Stimulated activated CD4-positive, alpha-beta T cell treated with anti-CD3 and anti-CD28 coated beads, TNF-alpha, amount 100 ng/mL, for 4 hours (primary cell): ENCODE measurements at places on chromosomes 6 and 20.

- DNase-seq = no peak
Measured at GRCh38 chr6:159061805-159062563, 17.2 kb upstream of the TAGAP start.

DNA sequence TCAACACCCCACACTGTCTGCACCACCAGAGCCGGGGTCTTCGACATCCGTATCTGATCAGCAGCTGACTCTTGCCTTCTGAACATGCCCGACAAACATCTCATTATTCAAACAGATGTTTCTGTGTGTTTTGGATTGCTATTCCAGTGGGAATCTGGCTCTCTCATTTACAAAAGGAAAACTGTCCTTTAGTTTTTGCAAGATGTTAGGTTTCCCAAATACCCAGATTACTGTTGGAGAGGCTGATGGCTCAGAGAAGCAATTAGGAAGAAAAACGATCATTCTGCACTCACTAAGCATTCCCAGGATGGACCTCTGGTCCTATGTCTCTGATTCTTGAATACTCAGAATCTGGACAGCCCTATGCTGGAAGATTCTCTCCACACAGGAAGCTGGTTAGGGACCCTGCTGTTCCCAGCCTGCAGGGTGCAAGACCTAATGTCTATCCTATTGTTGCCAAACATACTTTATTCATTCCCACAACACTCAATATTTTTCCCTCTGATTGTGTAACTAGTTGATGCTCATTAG, 532.9 kb downstream of the CDH26 start:
- DNase-seq = no peak

GRCh38 chr6:138297761-138298298, 79.5 kb upstream of the PBOV1 start:
- no peak for DNase-seq

GRCh38 chr6:21628160-21628559, 34.6 kb downstream of the SOX4 start:
- no peak for DNase-seq

GRCh38 chr6:43790031-43790430, 20.0 kb downstream of the VEGFA start:
- DNase-seq = no peak

- no peak for DNase-seq
Measured at GRCh38 chr6:157254538-157254937, 68.8 kb downstream of the TMEM242 start.

GRCh38 chr6:143539106-143539505, 27.6 kb upstream of the FUCA2 start:
- no peak for DNase-seq

- no peak for DNase-seq
Measured at GRCh38 chr20:36744764-36745191, 1.1 kb downstream of the NDRG3 start.
